Ascending aorta (tissue), 2 donors: ENCODE measurements at places on chromosomes 7 and 10. TPM values are rescaled to one million over a fixed set of nuclear protein-coding genes. Genes with fewer than 3 reads are reported as not detected.

- DNase-seq = no peak
Observed at GRCh38 chr7:74228951-74229900, 19.4 kb downstream of the LAT2 start.

DNA sequence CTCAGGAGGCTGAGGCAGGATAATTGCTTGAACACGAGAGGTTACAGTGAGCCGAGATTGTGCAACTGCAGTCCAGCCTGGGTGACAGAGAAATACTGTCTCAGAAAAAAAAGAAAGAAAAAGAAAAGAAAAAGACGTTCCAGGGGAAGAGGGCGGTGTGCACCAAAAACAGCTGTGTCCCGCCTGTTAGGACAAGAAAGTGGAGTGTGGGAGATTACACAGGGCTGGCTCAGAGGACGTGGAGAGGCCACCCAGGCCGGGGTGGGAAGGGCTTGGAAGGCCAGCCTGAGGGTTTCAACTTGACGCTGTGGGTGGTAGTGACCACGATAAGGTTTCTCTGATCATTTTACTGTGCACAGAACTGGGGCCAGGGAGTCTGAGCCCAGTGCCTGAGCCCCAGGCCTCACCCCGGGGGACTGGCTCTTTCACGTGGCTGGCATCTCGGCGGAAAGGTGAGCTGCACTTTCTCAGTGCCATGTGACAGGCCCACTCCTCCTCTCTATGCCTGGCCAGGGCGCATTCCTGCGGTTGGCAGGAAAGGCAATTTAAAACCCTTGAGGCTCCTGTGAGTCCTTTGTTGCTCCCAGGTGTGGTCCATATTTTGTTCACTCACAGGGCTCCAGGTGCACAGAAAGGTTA is 13.9 kb downstream of the RHBDD2 start:
- no peak for DNase-seq

DNA sequence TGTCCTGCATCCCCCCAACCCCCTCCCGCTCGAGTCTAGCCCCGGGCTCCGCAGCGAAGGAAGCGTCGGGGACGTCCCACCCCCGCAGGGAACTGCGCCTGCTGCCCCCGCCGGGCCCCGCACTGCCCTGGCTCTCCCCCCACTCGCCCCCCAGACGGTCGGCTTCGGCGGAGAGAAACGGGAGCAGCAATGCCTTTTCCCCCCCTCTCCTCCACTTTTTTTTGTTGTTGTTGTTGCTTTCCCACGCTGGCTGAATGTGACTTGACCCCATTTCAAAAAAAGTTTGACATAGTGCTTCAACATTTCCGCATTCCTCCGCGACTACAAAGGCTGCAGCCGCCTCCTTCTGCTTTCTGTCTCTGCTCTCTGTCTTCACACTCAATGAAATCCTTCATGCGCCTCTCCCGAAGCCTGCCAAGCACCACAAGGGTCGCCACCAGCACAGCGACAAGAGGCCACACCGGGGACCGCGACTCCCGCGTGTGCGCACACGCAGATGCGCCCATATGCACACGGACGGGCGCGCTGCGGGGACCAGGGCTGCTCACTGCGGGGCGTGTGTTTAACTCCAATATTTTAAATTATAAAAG is 1.0 kb downstream of the CDK6 start:
- no peak for DNase-seq

DNA sequence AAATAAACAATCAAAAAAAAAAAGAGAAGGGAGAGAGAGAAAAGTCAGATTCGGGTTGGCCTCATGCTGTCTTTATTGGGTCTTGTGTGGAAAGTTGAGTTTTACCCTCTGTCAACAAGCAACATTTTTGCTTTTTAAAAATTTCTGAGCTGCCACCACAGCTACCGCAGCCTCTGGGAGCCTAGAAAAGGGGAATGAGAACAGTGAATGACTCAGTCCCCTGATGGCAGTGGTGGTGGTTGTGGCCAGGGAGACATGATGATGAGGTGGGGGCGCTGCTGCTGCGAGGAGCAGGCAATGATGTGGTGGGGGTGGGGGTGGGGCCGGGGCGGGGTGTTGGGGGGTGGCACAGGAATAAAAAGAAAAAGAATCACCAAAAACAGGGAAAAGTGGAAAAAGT is 20.0 kb upstream of the CREB3L2 start:
- DNase-seq = no peak

The DNA2 gene
- total RNA-seq = 1.4 TPM

- no peak for DNase-seq
Observed at GRCh38 chr7:151080067-151080521, 515 bp downstream of the FASTK start.

GRCh38 chr7:150420242-150420641 is 30.2 kb upstream of the GIMAP8 start:
- no peak for DNase-seq
